ENCODE measurements at places on chromosomes 1 and 21.

DNA sequence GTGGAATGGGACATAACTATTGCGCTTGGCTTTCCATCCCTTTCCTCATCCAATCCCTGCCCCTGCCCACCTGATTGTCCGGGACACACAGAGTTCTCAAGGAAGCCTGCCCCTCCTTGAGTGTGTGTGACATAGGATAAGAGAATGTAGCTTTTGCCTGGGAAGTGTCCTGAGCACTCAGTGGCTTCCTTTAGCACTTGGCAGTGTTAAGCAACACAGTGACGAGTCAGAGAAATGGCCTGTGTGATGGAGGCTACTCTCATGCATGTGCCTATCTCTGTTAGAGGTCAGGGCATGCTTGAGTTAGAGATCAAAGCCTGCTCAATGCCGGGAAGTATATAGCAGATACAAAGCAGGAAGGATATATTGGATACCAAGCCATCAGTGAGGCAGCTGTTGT lies 289.5 kb downstream of the SIPA1L2 start:
- DNase-seq: no peak

DNA sequence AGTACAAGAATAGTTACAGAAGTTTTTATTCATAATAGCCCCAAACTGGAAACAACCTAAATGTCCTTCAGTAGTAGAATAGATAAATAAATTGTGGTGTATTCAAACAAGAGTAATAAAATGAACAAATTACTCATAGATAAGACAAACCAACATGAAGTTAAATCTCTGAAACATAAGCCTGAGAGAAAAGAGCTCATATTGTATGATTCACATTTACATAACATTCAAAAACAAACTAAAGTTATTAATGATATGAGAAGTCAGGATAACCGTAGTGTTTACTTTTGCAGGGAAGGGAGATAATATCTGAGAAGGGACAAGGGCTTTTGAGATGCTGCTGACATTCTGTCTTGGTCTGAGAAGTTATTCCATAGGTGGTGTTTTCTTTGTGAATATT lies 13.5 kb downstream of the STPG1 start:
- no peak for DNase-seq

GRCh38 chr1:92480200-92480812 lies 6.4 kb downstream of the GFI1 start:
- no peak for DNase-seq

DNA sequence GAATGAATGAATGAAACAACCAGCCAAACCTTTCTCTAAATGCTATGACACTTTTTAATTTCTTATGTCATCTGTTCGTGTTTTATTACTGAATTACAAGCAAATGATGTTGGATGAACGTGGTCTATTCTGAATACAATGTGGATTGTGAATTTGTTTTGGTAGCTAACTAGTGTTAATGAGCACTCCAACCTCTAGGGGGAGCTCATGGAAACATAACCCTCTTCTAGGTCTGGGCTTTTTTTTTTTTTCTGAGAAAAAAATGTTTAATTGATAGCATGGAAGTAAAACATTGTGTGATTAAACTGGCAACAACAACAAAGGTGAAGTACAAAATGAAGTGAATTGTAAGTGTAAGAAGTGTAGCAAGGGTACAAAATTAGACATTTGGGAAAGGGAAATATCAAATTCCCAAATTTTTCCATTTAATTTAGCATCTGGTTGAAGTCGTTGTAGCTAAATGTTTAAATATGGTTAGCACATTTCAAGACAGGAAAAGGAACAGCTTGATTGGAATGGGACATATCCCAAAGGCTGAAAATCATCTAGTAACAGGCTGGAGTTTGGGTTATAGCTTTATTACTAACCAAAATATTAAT lies 42.6 kb upstream of the PTGS2 start:
- no peak for DNase-seq

DNA sequence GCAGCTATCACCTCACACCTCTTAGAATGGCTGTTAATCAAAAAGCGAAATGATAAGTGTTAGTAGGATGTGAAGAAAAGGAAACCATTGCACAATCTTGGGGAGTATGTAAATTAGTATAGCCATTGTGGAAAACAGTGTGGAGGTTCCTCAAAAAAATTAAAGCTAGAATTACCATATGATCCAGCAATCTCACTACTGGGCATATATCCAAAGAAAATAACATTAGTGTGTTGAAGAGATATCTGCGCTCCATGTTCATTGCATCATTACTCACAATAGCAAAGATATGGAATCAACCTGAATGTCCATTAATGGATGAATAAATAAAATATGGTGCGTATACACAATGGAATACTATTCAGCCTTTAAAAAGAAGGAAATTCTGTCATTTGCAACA lies 68.9 kb downstream of the SNRPE start:
- no peak for DNase-seq

DNA sequence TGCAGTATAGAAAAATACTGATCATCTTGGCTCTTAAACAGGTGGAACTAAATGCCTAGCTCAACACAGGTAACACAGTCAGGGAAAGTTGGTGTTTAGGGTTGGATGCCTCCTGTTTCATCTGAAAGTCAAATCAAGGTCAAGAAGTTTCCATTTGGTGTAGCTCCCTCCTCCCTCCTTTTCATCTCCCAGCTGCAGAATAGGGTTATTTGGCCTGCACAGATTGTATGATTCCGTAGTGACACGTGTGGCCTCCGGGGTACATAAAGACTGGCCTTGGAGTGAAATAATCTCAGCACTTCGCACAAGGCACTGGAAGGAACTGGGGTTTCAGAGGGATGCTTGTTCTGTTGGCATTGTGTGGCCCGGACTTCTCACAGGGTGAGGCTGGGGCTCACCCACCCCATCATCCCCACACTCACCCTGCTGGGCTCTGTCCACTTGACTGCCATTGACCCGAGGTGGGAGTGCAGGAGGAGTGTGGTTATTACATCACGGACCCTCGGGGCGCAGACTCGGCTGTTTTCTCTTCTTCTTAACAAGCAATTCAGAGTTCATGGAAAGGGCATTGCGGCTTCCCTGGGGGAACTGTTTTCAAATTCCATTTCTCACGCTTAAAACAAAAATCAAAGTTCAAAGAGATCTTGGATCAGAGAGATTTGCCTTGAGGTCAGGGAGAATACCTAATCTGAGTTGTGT lies 18.4 kb downstream of the IGSF5 start:
- no peak for DNase-seq

DNA sequence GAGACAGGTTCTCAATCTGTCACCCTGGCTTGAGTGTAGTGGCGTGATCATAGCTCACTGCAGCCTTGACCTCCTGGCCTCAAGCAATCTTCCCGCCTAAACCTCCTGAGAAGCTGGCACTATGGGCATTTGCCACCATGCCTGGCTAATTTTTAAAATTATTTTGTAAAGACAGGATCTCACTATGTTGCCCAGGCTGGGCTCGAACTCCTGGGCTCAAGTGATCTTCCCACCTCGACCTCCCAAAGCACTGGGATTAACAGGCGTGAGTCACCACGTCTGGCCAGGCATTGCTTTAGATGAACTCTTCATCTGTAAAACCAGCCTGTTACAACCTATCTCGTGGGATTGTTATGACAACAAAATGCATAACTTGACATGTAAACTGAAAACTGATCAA lies 2.4 kb downstream of the COA6 start:
- DNase-seq: no peak

- DNase-seq: no peak
Measured at GRCh38 chr1:51214615-51215131, 21.4 kb upstream of the RNF11 start.

GRCh38 chr1:161092621-161093028 lies 3.3 kb upstream of the NECTIN4 start:
- no peak for DNase-seq

DNA sequence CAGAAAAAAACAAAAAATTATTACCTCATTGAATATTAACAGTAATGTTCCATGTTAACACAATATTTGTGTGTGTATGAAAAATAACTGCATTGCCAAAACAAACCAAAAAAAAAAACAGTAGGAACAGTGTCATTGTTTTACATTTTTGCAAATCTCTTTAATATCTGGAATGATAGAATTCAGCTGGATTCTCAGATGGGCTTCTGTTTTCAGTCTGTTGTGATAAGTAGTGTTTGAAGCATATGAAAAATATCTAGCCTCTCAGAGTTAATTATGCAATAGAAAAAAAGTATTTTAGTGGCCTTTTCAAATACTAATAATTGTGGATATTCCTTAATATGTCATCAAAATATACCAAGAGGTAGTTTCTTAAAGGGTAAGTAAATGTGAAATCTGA lies 52.9 kb upstream of the RWDD3 start:
- no peak for DNase-seq

DNA sequence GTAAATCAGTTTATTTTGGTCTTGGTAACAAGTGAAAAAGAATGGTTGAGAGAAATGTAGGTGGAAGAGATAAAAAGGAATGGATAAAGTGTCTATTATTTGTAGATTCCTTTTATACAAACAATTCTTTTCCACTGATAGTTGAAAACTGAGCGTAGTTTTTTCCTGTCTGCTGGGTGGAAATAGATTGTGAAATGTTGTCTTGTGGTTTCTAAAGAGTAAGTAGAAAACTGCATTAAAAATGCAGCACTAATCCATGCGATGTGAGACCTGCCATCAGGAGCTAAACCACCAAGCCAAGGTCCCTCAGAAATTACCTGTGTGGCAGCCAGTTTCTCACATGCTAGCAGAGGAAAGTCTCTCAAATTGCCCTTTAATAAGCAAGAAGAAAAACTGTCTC lies 103.2 kb upstream of the SLC44A3 start:
- no peak for DNase-seq

DNA sequence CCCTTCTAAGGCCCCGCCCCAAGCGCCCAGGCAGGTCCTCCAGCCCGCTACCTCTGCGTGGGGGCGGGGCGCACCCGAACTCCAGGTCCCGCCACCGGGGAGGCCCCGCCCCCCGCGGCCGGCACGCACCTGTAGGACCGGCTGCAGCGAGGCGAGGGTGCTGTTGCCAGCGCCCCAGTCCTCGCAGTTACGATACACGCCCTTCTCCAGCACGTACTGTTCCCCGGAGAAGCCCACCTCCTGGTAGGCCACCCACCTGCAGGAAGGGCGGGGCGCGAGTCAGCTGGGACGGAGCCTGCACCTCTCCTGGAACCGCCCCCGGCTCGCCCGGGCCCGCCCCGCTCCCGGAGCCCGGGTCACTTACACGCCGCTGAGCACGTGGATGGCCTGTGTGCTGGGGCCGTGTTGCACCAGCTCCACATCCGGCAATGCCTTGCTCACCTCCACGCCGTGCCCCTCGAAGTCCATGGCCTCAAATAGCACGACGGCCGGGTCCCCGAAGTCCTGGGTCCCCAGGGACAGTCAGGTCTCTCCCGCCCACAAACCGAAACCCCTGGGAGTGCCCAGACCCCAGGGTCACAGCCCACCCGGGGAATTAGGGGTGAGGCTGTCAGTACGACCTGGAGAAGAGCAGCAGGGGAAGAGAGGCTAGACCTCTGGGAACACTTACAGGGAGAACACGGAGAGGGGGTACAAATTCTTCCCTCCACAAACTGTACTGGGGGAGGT lies 17.3 kb downstream of the CRYBG2 start:
- DNase-seq: no peak

GRCh38 chr1:174721246-174721645 lies 273.5 kb downstream of the GPR52 start:
- DNase-seq: no peak

DNA sequence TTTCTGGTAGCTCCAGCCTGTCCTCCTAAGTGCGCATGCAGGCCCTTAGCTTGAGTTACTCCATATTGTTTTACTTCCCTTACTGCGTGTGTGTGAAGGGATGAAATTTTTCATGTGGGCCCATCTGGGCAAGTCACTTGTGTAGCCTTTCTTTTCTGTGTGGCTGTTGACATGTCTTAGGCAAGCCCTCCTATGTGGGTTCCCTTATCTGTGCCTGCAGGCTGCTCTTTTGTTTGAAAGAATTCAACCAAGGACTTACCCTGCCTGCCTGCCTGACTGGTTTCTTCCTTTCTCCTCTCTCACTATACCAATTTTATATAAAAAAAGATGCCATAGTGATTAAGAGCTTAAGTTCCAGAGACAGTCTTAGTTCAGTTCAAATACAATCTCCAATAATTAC lies 249.3 kb downstream of the ATG4C start:
- no peak for DNase-seq

Data from hippocampal formation (tissue), 2 donors.